ENCODE measurements at places on chromosomes 16 and 17.

DNA sequence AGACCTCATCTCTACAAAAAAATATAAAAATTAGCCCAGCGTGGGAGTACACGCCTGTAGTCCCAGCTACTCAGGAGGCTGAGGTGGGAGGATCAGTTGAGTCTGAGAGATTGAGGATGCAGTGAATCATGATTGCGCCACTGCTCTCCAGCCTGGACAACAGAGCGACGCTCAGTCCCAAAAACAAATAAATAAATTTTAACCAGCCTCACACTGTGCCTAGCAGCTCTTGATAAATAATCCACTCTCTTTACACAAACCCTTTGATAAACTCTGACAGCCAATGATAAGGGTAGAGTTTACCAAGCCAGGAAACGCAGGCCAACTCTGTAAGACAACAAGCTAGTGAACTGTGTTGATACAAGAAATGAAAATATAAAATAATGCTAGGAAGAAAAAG lies 32.7 kb downstream of the LITAF start:
- DNase-seq: no peak

GRCh38 chr16:54489225-54490111 lies 202.9 kb upstream of the IRX3 start:
- DNase-seq: no peak

GRCh38 chr17:17176341-17176740 lies 29.8 kb downstream of the PLD6 start:
- DNase-seq: no peak

GRCh38 chr16:11524098-11524760 lies 62.5 kb downstream of the LITAF start:
- no peak for DNase-seq

DNA sequence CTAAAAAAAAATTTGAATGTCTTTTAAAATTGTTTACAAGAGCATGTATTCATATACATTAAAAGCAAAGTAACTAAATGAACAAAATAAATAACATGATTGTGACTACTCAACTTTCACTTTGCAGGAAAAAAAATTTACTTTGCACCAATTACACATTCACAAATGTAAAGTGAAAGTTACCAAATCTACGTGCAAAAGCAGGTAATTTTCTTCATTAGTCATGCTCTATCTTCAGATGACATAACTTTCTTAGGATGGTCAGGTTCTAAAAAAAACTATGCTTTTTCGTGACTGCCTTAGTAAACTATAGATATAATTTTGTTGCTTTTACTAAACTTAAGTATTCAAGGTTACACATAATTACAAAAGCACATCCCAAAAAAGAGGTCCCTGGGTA lies 17.0 kb upstream of the ABCA10 start:
- no peak for DNase-seq

DNA sequence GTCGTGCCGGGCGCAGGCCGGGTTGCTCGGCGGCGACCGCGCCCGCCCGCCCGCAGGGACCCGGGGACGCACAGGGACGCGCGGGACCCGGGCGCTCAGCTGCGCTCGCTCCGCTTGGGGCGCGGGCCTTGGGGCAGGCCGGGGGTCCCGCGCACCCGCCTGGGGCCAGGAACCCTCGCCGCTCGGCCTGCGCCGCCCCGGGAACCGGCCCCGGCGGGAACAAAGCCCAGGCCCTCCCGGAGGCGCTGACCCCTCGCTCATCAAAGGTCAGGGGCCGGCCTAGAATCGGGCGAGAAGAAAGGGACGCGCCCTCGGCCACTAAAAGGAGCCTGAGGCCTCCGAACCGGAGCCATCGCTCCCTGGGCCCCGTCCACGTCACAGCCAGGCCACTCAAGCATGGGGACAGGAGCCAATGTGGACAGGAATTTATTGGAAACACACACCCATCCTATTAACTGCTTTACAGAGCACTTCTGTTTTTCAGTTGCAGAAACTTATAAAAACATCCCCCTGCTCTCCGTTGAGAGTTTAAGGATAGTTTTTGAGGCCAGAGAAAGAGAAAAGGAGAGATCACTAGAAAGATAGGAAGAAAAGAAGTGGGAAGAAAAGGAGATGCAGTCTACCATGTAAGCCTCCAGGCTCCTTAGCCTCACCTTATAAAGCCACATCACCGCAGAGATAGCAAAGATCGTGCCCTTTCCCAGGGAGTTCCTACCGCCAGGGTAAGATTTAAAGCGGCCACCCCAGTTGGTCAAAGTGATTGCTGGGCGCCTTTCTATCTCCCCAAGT lies 558 bp upstream of the ZFHX3 start:
- no peak for DNase-seq

GRCh38 chr16:70711211-70712031 lies 25.6 kb upstream of the MTSS2 start:
- DNase-seq: no peak

DNA sequence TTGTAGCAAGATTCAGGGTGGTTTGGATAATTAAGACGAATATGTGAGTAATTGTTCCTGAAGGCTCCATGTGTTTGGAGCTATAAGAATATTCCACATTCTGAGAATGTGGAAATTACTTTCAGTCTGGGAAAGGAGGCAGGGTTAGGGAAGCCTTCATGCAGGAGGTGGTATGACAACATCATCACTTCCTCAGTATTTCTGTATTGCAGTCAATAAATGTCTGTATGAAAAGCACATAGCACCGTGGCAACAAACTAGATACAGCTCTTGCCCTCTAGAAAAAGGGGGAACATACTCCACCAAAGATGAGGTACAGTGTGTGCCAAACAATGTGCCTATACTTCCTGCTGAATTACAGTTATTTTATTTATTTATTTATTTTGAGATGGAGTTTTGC lies 26.1 kb upstream of the DHRS7B start:
- no peak for DNase-seq

DNA sequence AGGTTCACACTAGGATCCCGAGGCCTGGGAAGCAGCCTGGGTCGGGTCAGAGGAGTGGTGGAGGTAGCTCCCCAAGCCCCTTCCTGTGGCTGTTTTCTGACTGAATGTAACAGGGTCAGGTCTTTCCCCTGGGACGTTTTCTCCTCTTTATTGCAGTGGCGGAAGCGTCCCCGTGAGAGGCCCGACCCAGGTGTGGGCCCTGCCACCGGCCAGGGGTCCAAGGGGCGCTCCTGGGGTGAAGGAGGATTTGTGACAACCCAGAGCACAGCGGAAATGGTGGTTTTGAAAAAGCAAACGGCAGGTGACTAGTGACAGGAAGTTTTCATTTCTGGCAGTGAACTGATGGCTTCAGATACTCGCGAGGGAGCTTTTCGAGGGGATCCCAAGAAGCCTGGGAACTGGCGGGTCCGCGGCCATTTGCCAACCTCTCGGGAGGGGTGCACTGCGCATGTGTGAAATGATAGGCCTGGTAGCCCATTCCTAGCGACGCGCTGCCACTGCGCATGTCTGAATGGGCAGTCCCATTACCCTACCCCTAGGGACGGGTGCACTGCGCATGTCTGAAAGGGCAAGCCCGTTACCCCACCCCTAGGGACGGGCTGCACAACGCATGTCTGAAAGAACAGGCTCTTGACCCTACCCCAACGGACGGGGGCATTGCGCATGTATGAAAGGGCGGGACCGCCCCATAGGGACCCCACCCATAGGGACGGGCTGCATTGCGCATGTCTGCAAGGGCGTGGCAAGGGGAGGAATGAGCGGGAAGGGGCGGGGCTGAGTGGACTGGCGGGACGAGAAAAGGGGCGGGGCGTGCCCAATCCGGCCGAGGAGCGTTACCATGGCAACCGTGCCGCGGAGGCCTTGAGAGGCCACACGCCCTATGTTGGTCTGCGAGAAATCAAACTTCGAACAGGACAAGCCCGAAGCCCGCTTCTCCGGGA lies 1747.9 kb downstream of the TP53TG3F start:
- no peak for DNase-seq

DNA sequence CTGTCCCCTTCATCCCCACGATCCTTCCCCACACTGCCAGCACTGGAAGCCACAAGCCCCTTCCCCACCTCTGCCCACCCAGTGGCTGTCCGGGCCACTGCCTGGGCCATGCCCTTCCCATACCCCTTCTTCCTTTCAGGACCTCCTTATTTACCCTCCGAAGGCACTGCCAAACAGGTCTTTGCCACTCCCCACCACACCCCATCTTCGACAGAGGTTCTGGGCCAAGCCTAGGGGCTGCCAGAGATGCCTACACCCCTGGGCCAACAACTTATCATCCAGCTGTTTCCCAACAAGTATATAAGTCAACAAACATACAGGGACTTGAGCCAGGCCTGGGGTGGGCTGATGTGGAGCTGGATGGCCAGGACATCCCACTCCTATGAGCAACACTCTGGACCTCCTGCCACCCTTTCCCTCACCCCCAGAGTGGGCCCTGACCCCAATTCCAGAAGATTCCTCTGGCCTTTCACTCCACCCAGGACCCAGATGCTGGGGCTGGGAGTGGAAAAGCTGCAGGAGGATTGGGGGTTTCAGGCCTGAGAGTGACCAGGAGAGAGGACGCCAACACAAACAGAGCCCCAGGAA lies 1.5 kb upstream of the PPP1R1B start:
- DNase-seq: no peak

Data from cerebellar nuclear complex (tissue), 1 donor.